ENCODE measurements at places on chromosomes 5 and 9.

DNA sequence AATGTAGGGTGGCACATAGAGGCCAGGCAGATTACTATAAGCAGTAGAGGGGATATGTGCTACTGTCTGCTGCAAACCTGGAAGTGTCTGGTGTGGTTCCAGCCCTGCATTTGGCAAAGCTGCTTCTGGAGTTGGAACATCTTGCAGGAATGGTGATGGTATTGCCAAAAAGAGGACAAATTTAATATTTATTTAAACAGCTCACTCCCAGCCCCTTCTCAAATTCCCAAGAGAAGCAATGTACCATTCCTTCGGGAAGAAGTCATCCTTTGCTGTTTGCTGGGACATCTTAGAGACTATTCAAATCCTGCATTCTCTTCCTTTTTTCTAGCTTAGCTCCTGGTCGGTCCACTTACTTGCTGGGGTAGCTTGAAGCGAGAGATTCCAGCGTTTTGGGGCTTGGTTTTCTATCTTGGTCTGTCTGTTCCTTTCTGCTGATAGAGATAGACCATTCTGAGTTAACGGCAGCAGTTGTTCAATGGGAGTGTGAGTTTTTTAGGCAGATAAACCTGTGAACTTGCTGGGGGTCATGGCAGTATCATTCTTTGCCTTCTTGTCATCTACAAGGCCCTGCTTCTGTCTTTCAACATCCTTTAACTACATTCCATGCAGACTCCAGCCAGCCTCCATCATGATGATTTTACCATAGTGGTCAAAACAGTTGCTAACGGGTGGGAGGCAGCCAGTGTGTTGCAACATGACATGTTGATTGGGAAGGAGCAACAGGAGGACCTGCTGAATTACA is 69.9 kb downstream of the RCL1 start:
- no peak for DNase-seq

DNA sequence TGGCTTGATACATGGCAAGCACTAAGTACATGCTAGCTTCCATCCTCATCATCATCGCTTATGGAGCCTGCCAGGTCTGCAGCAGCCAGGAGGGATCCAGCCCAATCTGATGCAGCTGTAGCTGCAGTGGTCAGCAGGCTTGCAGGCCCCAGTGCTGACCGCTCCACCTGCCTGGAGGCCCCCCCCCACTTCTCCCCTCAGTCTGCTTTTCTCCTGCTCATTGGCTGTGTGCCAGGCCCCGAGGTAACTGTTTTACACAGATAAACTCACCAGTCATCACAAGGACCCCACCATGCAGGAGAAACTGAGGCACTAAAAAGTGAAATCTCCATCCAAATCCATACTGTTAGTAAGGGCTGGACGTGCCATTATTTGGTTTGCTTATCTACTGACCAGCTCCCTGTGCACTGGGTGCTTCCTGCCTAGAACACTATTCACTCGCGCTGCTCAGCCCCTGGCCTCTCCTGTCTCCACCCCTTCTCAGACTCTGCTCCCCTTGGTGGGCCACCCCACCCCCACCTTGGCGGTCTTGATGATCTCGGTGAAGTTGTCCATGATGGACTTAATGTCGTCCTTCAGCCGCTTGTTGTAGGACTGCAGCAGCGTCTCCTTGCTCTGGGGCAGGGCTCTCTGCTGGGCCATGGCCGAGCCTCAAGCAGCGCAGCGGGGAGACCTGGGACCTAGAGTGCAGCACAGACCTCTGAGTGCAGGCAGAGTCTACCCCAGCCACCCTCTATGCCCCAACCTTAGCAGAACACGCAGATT is 1.7 kb downstream of the MED22 start:
- no peak for DNase-seq

GRCh38 chr5:4212071-4212739 is 616.6 kb downstream of the IRX1 start:
- DNase-seq: no peak

DNA sequence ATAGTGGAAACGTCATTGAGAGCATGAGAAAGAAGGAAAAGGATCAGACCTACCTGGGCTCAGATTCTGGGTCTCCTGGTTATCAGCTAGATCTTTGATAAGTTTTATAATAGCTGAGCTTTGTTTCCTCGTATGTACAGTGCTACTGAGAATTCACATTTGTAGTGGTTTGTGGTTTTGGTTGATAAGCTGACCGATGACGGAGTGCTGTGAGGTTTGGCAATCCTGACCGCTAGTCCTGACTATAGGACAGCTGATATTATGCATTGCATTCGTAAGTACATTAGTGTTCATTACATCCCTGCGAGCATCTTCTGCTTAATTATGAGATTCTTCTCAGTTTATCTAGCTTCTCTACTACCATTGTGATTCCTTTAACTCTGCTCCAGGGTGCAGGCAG is 190.7 kb upstream of the SLC27A6 start:
- DNase-seq: no peak

DNA sequence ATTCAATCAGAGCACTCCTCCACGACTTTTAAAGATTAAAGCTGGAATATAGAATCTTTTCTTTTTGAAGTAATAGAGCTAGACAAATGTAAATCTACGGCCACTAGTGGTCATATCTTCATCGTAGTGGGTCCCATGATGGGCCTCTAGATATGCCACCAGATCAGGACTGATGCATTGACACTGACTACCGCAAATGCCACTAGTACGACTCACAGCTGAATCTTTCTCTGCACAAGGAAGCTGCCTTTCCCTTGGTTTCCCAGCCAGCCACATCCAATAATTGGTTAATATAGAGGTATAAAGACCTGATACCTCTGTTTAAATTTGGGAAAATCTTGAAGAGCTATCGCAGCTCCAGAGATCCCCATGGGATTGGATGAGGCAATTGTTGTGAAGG is 37.8 kb upstream of the ADRB2 start:
- DNase-seq: no peak

GRCh38 chr5:35136386-35136785 is 88.6 kb upstream of the AGXT2 start:
- DNase-seq: no peak
